Stimulated activated CD8-positive, alpha-beta memory T cell treated with anti-CD3 and anti-CD28 coated beads, Interleukin-7, amount 100 ng/mL, for 4 hours (primary cell): ENCODE measurements at places on chromosomes 7 and 10.

- DNase-seq = no peak
These were observed 604.5 kb downstream of the INHBA start for GRCh38 chr7:41098402-41098801.

DNA sequence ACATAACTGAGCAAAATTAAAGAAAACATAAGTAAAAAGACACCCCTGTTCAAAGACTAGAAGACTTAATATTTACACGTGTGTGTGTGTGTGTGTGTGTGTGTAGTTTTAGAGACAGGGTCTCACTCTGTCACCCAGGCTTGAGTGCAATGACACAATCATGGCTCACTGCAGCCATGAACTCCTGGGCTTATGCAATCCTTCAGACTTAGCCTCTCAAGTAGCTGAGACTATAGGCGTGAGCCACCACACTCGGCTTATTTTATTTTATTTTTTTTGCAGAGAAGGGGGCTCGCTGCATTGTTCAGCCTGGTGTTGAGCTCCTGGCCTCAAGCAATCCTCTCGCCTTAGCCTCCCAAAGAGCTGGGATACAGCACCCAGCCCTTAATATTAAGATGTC lies 90.3 kb downstream of the JMJD1C start:
- no peak for DNase-seq

GRCh38 chr7:141454338-141454737 lies 96.9 kb upstream of the AGK start:
- no peak for DNase-seq

DNA sequence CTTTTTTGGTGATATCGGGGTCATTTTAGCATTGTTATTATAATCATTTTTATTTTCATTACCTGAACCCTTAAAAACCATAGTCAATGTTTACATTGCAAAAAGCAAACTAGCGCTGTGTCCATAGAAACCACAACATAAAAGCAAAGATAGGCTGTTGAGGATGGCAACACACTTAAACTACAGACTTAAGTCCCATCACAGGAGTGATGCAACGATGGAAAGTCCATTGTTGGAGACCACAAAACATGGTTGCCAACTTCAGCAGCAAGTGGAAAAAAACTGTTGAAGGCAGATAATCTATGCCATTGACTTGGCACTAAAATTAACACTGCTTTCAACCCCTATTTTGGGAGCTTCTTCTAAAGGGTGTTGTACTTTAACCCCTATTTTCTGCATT lies 398.8 kb upstream of the IGFBP3 start:
- no peak for DNase-seq

DNA sequence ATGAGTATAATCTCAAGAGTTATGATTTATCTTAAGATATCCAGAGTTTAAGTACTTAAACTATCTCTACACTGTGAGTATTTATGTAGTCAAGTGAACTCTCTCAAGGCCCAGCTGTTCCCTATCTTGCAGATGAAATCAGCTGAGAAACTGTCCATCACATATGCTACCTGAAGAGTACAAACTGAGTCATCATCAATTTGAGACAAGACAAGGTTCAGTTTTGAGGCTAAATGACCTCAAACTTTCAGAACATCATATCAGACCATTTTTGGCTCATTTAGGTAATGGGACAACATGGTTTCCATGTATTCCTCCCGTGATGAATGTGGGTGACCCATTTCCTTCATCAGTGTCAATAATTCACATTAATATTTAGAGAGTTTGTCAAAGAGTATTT lies 53.1 kb upstream of the AUTS2 start:
- no peak for DNase-seq

DNA sequence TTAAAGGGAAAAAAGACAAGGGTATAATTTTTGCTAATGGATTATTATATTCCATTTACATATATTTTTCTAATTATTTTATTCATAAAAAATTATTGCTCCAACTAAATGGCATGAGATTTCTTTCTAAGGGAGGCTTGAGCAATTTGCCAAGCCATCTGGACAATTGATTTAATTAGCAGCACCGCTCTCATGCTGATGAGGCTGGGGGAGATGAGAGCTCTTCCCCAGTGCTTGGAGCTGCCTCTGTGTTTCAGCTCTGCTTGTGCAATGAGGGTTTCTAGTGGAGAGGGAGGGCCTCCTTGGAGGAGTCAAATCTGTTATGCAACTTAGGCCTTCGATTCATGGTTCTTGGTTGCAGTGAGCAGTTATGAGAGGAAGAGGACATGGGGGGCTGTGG lies 574.3 kb downstream of the TCERG1L start:
- no peak for DNase-seq

DNA sequence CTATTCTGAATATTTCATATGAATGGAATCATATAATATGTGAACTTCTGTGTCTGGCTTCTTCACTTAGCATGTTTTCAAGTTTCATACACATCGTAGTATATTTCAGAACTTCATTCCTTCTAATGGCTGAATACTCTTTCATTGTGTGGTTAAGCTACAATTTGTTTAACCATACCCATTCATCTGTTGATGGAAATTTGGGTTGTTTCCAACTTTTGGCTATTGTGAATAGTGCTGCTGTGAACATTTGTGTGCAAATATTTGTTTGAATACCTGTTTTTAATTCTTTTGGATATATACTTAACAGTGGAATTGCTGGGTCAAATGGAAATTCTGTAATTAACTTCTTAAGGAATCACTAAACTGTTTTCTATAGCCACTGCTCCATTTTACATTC lies 86.0 kb upstream of the MDFIC start:
- no peak for DNase-seq

DNA sequence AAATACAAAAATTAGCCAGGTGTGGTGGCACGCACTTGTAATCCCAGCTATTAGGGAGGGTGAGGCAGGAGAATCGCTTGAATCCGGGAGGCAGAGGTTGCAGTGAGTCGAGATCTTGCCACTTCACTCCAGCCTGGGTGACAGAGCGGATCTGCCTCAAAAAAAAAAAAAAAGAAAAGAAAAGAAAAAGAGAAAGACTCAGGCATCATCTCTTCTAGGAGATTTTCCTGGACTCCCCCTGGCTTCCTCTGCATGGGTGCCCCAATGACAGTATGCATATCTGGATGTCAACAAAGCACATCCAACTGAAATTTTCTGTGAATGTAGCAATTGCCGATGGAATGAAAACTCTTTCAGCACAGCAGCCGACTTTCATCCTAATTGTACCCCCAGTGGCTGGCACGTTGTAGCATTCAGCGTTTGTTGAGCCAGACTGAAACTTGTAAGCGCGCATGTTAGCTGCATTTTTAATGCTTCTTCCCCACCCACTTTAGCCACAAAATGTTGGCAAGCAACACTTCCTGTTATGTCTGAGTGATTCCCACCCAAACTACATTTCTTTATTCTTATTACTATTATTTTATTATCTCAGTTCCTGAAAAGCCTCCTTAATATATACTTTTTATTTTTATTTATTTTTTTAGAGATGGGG lies 70.2 kb downstream of the PRTFDC1 start:
- DNase-seq = no peak

- no peak for DNase-seq
These were observed 761.1 kb downstream of the IPMK start for GRCh38 chr10:57506414-57507094.
